ENCODE measurements at places on chromosomes 5 and 9. TPM values are rescaled to one million over a fixed set of nuclear protein-coding genes. Genes with fewer than 3 reads are reported as not detected.

GRCh38 chr9:93589688-93590087 lies 13.3 kb downstream of the PHF2 start:
- peaks cover 67% of the 10 kb centered on the region for H3K4me1 ChIP-seq
- H3K27me3 ChIP-seq = no peaks in the 10 kb centered on the region
- H3K4me3 ChIP-seq = no peak overlapping the region
- peak; percentile 83 for DNase-seq
- H3K36me3 ChIP-seq = no peaks in the 10 kb centered on the region

DNA sequence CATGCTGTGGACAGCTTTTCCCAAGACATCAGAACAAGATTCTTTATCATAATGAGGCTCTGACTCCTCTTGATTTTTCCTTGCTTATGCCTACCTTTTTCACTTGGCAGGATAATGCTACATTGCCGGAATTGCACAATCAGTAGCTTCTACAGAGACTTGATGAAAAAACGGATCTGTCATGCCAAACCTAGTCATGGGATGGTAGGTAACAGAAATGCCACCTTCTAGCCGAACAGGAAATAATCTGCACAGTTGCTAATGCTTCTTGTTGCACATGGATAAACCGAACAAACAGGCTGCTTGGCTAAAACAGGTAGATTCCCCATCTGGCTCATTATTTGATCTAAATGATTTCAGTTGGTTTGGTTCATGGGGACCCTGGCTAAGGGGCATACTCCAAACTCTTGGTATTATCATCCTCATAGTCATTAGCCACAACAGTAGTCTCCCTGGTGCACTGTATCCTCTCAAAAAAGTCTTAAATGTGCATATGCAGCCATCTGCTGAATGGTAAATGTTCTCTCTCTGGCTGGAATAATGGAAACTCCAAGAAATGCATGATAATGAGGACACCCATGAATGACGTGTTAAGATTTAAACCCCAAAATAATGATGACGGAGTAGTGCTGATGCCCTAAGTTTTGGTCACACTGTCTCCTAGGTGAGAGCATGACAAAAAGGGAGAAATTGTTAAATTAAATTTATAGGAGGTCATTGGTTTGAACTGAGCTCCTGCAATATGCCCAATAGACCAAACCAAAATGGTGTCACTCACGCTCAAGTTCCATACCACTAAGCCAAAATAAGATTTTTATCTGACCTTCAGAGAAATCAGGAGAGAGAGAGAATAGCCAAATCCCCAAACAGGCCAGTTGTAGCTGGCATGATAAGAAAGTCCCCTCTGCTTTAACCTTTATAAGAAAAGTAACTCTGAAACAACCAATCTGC lies 47.0 kb downstream of the RAPGEF1 start:
- H3K36me3 ChIP-seq = no peaks in the 10 kb centered on the region
- H3K4me3 ChIP-seq = no peak overlapping the region
- no peak overlapping the region for H3K27ac ChIP-seq
- no peak for DNase-seq

DNA sequence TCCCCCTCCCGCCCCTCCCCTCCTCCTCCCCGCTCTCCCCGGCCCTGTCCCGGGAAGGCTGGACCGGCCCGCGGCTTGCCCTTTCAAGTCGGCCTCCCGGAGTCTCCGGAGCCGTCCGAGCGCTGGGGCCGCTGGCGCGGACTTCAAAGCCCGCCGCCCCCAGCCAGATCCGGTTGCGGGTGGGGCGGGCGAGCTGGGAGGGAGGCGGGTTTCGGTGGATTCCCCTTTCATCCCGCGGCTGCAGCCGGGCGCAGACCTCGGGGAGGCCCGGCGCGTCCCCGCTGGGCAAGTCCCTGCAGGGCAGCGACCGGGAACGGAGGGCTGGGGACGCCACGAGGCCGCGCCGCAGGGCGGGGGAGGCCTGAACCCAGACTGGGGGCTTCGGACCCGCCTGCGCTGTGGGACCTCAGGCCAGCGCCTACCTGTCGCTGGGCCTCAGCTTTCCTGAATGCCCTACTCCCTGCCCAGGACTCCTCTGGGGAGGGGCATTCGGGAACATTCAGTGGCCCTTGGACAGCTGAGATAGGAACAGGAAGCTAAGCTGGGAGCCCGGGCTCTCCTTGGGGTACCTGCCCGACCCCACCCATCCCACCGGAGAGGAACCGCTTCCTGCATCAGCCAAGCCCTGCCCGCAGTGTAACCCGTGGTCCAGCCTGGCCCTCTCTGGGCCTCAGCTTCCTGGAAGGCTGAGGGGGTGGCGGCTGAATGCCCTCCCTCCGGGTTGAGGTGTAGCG lies 23.4 kb downstream of the C9orf50 start:
- peak; percentile 93 for DNase-seq
- H3K27me3 ChIP-seq = no peaks in the 10 kb centered on the region
- peaks cover 85% of the 10 kb centered on the region for H3K4me1 ChIP-seq
- H3K4me3 ChIP-seq = peak overlapping the region; percentile 15
- peak overlapping the region; percentile 99 for H3K27ac ChIP-seq
- no peaks in the 10 kb centered on the region for H3K36me3 ChIP-seq

Gene NR6A1
- polyA plus RNA-seq = 19.7 TPM

Gene ANGPTL2
- polyA plus RNA-seq = 40.2 TPM

DNA sequence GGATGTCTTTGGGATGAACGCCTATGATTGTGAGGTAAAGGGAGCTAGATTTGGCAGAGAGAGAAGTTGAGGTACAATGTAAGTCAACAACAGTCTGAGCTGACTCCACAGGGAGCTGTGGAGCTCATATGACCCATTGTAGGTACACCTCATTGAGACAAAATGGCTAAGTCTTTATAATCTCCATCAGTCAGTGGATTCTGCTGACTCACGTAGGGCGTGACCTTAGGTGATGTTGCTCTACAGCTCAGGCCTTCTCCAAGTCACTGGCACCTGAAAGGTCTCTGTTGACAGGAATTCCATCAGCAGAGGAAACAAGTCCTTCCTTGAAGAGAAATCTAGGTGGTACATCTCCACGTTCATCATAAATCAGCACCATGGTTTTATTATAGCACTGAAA lies 118.2 kb upstream of the PRR16 start:
- no peak overlapping the region for H3K27ac ChIP-seq
- no peak overlapping the region for H3K4me3 ChIP-seq
- no peak for DNase-seq
- H3K27me3 ChIP-seq = no peaks in the 10 kb centered on the region

- peaks cover 39% of the 10 kb centered on the region for H3K4me1 ChIP-seq
- H3K27me3 ChIP-seq = no peaks in the 10 kb centered on the region
- peak overlapping the region; percentile 96 for H3K4me3 ChIP-seq
- DNase-seq = no peak
Observed at GRCh38 chr5:79613549-79613948, 1.3 kb downstream of the TENT2 start.

- no peak for DNase-seq
- no peaks in the 10 kb centered on the region for H3K36me3 ChIP-seq
- H3K27me3 ChIP-seq = peaks cover 5% of the 10 kb centered on the region
- no peak overlapping the region for H3K4me3 ChIP-seq
- no peaks in the 10 kb centered on the region for H3K4me1 ChIP-seq
- H3K27ac ChIP-seq = no peak overlapping the region
Observed at GRCh38 chr5:6395621-6396020, 17.3 kb upstream of the MED10 start.

DNA sequence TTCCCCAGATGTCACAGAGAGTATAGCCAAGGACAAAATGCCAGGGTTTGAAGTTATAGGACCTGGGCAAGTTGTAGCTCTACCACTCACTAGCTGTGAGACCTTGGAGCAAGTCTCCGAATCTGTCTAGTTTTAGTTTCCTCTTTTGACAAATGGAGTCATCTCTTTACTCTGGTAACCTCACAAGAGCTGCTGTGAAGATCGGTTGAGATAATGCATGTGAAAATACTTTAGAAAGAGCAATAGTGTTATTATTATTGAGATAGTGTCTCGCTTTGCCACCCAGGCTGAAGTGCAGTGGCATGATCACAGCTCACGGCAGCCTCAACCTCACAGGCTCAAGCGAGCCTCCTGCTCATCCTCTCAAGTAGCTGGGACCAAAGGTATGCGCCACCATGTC lies 117.9 kb upstream of the NR5A1 start:
- no peak overlapping the region for H3K4me3 ChIP-seq
- no peaks in the 10 kb centered on the region for H3K27me3 ChIP-seq
- no peak for DNase-seq
- peaks cover 10% of the 10 kb centered on the region for H3K4me1 ChIP-seq

Gene REEP2
- 9.2 TPM for polyA plus RNA-seq

DNA sequence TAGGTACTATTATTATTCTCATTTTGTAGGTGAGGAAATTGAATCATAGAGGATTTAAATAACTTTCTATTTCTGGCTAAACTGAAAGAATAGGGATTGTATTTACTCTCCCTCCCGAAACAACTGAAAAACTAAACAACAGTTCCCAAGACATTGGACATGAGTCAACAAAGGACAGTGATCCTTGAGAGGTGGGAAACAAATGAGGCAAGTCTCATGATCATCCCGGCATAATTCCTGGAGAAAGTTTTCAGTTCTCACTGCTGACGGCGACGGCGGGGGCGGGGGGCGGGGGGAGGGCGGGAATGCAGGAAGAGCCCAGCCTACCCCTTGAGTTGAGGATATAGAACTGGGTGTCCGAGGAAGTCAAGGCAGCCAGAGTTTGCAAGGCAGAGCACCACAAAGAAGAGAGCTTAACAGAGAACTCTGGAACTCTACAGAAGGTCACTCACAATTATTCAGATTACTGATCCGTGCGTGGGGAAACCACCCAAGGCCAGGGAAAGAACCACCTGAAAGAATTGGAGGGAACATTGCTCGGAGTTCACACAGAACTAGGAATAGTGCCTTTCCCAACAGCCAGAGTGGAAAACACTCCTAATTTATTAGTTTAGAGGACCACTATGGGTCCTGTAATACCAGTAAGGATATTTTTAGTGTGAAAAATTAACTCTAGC lies 27.4 kb upstream of the WHRN start:
- no peaks in the 10 kb centered on the region for H3K36me3 ChIP-seq
- H3K27ac ChIP-seq = no peak overlapping the region

DNA sequence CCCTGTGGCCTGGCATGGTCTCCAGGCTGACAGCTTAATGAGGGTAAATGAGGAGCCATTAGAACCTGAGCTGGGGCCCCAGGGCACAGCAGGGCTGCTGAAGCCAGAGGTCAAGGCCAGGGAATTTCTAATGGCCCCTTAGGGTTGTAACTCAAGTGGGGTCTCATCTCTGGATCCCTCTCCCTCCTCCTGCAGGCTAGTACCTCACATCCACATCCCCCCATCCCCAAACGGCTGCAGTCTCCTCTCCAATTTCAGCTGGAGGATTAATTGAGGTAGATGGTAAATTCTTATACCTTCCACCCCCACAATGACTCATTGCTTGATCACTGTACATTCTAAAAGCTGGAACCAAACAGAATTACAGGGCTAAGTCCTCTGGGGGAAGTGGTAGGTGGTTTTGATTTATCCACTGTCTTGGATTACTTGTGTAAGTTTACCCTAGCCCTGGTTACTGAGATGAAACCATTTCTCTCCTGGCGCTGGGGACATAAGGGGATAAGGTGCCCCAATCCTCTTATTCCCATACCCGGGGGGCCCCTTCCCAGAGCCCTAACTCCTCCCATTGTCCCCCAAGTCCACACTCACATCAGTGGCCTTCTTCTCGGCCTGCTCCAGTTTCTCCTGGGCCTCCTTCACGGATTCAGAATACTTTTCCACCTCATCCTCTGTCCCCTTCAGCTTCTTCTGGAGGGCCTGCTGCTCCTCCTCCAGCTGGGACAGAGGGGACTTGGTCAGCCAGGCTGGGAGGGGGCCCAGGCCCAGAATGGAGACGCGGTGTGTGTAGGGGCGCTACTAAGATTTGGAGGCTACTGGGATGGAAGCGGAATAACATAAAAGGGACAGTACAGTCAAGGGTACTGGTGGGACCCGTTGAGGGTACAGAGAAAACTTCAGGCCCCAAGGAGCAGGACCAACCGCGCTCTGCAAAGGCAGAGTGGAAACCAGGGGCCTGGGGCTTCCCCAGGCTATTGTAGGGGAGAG lies 875 bp downstream of the TPM2 start:
- peak overlapping the region; percentile 23 for H3K4me3 ChIP-seq
- no peaks in the 10 kb centered on the region for H3K36me3 ChIP-seq
- H3K27ac ChIP-seq = no peak overlapping the region
- no peaks in the 10 kb centered on the region for H3K27me3 ChIP-seq

DNA sequence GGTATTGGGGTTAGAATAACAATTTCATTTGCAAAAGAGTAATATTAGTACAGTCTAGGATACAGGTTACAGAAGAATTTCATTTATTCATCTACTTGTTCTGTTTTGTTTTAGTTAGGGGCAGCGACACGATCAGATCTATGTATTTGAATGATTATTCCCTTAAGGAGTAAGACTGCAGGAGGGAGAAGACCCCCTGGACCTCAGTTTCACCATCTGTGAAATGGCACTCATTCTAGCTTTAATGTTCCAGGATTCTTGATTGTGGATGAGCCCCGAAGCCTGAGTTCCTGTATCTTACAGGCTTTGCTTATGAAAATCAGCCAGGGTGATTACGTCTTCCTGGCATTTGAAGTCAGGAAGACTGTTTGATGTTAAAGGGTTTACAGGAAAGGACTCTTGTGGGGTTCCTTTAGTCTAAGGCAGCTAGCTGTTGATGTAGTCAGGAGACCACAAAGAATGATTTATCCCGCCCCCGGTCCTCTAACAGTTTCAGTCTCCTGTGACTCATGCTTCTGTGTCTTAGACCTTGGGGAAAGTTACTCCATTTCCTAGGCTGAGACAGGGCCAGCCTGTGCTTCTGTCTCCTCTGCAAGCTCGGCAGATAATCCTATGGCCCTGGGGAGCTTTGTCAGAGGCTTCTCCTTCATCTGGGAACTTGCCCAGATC lies 11.5 kb downstream of the SMIM3 start:
- H3K27ac ChIP-seq = no peak overlapping the region
- H3K4me1 ChIP-seq = peaks cover 58% of the 10 kb centered on the region
- H3K4me3 ChIP-seq = no peak overlapping the region
- no peak for DNase-seq
- H3K36me3 ChIP-seq = peaks cover 4% of the 10 kb centered on the region

Gene CKMT2
- 8.8 TPM for polyA plus RNA-seq

DNA sequence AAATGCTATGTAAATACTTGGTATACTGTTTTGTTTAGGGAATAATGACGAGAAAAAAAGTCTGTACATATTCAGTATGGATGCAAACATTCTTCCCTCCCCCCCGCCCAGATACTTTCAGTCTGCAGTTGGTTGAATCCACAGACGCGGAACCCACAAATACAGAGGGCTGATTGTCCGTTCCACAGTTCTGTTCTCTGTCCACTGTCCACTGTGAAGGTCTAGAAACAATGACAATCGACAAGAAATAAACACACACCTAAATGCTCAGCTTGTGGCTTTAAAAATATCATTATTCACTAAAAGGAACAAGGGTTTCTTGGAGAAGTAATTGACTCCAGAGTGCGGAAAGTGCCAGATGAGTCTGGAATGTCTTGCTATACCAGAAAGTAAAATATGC lies 109.1 kb downstream of the TMEM161B start:
- no peak overlapping the region for H3K27ac ChIP-seq
- DNase-seq = no peak
- H3K27me3 ChIP-seq = no peaks in the 10 kb centered on the region
- no peaks in the 10 kb centered on the region for H3K36me3 ChIP-seq

GRCh38 chr5:79133121-79133656 lies 21.6 kb downstream of the BHMT start:
- DNase-seq = peak; percentile 7
- H3K4me1 ChIP-seq = peaks cover 24% of the 10 kb centered on the region
- no peaks in the 10 kb centered on the region for H3K27me3 ChIP-seq
- H3K4me3 ChIP-seq = peak overlapping the region; percentile 30

GRCh38 chr5:137122558-137122957 lies 376.6 kb downstream of the SPOCK1 start:
- no peak overlapping the region for H3K4me3 ChIP-seq
- no peaks in the 10 kb centered on the region for H3K36me3 ChIP-seq
- H3K4me1 ChIP-seq = no peaks in the 10 kb centered on the region
- no peaks in the 10 kb centered on the region for H3K27me3 ChIP-seq

GRCh38 chr5:104942735-104943134 lies 1380.1 kb upstream of the NUDT12 start:
- no peaks in the 10 kb centered on the region for H3K36me3 ChIP-seq
- H3K4me1 ChIP-seq = no peaks in the 10 kb centered on the region
- no peaks in the 10 kb centered on the region for H3K27me3 ChIP-seq
- no peak overlapping the region for H3K4me3 ChIP-seq
